Occipital lobe (tissue), 3 donors: ENCODE measurements at places on chromosomes 11 and 22. TPM values are rescaled to one million over a fixed set of nuclear protein-coding genes. Genes with fewer than 3 reads are reported as not detected.

The MEI1 gene
- total RNA-seq = 0.16 TPM

The MYO7A gene
- total RNA-seq = 0.47 TPM

The ADM2 gene
- not detected for total RNA-seq

The CCDC87 gene
- total RNA-seq = 0.62 TPM

The OR2AG1 gene
- not detected for total RNA-seq

The OR52E8 gene
- total RNA-seq = not detected

The GPR83 gene
- 1.6 TPM for total RNA-seq

The SCGB1C1 gene
- total RNA-seq = not detected

The GLYAT gene
- 0.31 TPM for total RNA-seq

DNA sequence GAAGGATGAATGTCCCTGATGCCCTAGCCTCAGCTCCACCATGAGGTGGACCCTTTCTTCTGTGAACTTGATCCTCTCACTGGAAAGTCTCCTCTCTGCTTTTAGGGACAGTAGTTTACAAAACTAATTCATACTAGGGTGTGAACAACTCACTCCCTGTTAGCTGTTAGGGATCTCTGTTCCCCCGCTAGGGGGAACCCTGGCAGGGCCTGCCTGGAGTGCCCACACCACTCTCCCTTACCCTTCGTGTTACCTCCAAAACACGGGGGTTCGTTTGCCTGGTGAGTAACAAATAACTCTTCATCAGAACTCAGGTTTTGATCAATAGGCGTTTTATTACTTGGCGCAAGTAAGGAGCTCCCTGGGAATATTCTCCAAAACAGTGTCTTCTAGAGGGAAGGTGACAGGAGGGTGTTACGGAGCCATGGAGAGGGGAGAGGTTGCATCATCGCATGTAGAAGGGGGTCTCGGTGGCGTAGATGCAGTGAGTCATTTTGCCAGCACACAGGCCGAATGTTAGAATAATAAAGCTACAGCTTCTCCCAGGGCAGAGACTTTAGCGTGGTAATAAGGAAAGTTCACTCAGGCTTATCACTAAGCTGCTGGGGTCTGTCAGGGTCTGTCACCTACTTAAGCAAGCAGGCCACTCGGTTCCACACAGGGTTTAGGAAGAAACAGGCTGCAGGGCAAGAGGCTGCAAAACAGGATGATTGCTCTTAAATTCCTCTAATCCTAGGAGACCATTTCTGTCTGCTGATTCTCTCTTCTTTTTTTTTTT, 45.8 kb downstream of the C11orf96 start:
- DNase-seq = no peak

- no peak for DNase-seq
These were observed 13.1 kb upstream of the ANGPTL5 start for GRCh38 chr11:101929294-101929915.

GRCh38 chr22:47048123-47049077, 285.9 kb downstream of the TBC1D22A start:
- no peak for DNase-seq

DNA sequence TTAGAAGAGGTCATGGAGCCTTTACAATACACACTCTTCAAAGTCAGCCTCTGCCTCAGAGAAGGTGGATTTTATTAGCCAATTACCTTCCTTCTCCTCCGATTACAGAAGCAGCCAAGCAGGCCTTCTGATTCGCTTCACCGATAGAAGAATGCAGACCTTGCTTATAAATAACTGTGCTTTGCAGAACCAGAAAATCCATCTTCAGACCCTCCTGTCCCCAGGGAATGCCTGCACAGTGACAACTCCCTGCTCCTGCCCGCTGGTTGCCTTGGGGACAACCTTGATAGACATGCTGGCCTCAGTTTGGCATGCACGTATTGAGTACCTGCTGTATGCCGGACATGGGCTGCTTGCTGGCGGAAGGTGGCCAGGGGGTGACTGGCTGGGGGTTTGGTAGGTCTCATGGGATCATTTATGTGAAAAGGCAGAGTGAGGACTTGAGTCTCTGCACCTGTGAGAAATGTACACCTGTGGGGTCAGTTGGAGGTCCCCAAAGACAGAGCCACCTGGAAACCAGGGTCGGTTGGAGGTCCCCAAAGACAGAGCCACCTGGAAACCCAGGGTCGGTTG, 1238.7 kb downstream of the BRD1 start:
- DNase-seq = no peak

DNA sequence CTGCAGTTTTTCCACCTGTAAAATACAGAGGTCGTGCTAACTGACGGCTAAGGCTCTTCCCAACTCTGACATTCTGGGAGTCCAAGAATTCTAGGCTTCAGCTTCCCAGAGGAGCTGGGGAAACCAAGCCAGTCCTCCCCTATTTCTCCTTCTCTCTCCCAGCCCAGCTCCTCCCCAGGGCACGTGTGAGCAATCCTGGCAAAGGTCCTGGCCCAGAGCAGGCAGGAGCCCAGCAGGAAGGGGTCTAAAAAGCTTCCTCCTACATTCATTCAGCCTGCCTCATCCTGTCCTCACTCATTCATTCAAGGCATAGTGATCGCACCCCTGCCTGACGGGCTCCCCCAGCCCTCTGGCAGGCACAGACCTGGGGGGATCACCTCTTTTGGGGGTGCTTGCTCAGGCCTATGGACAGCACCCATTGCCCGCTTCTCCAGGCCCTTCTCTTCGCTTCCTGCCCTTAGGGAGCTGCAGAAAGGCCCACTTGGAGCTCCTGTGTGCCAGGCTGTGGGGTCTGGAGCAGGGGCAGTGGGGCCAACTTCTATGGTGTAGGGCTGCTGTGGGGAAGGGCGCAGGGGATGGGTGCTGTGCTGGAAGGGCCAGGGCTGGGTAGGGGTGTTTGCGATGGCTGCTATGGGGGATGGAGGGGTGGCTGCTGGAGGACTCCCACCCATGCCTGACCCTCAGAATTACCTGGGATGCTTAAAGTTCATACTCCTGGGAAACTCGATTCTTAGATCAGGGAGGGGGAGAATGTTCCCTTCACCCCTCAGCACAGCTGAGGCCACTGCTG, 9.8 kb downstream of the KCNC1 start:
- DNase-seq = no peak

DNA sequence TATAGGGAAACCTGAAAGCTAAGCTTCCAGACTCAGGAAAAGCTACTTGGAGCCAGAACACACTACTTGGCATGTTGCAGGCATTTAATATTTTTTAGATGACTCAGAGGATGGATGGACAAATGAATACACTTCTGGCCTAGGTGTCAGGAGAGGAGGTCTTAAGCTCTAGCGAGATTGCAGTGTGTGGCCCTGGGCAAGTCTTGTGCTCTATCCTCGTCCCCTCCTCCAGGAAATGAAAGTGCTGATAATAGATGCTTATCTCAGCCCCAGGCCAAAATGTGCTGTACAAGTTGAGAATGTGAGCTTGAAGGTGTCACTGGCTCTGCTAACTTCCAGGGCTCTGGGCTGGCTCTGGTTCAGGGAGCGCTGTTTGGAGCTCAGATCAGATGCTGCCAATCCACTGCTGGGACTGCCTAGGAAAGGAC, 136.3 kb downstream of the PKNOX2 start:
- no peak for DNase-seq

- no peak for DNase-seq
These were observed 78.6 kb downstream of the TIMP3 start for GRCh38 chr22:32880061-32880460.

GRCh38 chr22:42994917-42995562, 19.9 kb downstream of the PACSIN2 start:
- DNase-seq = peak; percentile 22

GRCh38 chr11:130223291-130223971, 63.8 kb downstream of the ST14 start:
- no peak for DNase-seq

DNA sequence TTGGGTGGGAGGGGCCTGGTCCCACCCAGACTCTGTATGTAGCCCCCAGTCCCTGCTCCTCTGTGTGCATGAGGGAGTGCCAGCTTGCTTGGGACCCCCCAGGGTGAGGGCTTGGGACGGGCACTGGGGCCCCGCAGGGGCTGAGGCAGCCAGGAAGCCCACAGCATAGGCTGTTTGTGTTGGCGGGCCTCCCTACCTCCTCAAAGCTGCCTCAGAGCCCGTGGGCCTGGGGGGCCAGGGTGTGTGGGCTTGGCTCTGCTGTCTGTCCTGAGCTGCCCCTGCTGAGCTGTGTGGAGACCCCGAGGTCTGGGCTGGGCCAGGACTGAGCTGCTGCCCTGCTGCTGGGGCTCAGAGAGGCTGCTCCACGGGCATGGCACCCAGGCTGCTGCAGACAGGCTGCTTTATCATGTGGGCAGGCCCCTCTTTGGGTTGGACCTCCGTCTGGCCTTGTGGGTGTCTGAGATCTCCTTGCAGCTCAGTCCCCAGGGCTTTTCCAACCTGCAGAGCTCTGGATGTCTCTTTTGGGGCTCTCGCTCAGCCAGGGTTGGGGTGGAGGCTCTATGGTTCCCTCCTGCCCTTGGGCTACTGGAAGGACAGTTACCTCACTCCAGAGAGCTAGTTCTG, 3.3 kb downstream of the TSPAN4 start:
- no peak for DNase-seq

DNA sequence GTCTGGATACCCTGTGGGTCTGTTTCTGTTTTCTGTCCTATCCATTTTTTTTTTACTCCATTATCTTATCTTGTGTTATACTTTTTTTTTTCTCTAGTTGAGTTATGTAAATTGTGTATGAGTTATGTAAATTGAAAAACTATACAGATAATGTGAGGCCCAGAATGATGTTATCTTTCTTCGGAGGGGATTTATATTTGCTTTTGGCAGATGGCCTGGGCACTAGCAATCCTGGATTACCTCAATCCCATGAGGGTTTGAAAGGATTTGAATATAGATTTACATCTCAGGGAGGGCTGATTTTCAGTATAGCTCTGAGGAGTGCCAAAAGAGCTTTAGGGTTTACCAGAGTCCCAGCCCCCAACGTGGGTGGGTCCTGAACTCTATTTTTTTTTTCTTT, 71.0 kb downstream of the CSTPP1 start:
- DNase-seq = no peak

DNA sequence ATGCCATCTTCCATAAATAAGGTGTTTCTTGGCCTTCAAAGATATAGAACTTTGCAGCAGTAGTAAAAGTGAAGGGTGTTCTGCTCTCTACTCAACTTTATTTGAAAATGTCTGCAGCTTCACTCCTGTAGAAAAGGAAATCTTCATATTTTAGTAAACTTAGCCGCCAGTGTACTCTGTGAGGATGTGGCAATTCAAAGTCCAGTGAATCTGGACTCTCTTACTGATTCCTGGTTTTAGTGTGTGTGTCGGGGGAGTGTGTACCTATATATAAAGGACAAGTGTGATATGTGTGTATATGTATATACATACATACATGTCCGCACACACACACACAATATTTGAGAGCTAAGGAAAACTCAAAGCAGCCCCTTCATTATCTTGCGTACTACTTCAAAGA, 134.3 kb upstream of the LDLRAD3 start:
- no peak for DNase-seq

DNA sequence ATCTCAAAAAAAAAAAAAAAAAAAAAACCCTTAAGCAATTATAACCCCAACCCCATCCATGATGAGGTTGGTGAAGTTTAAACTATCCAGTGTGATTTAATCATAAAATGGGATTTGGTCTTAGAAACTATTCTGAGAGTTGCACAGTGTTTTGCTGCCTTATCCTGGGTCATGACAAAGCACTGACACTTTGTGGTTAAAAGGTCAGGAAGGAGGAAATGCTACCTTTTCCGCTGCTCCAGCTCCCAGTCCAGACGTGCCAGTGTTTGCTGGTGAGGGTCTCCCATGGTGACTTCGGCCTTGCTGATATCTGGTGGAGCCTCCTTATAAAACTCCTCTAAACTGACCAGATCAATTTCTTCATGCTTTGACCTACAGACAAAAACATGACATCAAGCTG, 14.5 kb downstream of the THOC5 start:
- DNase-seq = no peak

DNA sequence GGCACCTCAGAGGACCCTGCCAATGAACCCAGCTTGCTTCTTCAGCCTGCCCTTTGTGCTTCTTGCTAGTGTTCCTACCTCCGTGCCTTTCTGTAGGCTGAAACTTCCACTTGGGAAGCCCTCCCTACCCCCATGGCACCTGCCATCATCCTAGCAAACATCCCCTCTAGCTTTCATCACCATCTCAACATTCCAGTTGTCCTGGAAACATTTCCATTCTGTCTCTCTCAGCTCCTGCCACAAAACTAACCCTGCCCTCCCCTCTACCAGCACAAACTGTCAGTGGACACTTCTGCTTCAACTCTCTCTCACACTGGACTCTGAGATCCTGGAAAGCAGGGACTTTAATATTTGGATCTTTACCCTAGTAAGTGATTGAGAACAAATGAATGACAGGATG, 525.8 kb upstream of the TENM4 start:
- no peak for DNase-seq

GRCh38 chr11:9461760-9462134, 935 bp downstream of the ZNF143 start:
- no peak for DNase-seq

- DNase-seq = no peak
These were observed 24.0 kb upstream of the MALAT1 start for GRCh38 chr11:65474864-65475263.

- DNase-seq = no peak
These were observed 81.6 kb upstream of the CCDC90B start for GRCh38 chr11:83367745-83368144.

DNA sequence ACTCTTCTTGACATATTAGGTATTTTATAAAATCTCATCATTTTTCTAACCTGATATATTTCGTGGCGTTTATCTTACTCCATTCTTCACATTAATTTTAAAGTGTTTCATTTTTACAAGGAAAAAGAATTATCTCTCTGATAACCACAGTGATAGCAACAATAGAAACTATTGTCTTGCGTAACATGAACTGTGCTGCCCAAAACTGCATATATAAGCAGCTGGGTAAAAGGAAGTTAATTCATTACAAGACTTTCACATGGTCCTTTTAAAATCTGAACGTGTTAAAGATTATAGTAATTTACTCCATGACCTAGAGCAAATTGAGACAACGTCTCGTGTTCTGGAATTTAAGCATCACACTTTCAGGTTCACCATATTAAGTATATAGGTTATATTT, 210.4 kb upstream of the GRIA4 start:
- DNase-seq = no peak

DNA sequence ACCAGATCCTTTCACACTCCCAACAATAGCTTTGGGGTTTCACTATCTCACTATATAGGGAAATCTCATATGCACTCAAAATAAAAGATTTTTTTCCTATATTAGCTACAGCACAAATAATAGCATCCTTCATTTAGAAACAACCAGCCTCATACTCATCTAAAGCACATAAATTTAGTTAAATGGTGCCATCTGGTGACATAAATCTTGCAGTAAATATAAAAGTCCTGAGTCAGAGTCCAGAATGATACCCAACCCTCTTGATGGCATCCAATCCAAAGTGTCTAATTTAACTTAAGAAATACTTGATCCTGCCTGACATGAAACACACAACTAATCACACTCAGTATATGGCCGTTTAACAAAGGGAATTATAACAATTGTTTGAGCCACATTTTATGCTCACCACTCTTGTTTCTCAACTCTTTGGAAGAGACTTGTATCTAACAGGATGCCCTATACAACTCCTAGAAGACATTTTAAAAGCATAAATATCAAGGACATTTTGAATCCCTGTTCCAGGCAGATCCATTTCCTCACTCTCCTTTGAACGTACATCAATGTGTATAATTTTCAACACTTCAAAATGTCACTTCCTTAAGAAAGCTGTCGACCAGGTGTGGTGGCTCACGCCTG, 36.2 kb downstream of the DLG2 start:
- DNase-seq = no peak
